ENCODE measurements at places on chromosomes 11 and 22.

DNA sequence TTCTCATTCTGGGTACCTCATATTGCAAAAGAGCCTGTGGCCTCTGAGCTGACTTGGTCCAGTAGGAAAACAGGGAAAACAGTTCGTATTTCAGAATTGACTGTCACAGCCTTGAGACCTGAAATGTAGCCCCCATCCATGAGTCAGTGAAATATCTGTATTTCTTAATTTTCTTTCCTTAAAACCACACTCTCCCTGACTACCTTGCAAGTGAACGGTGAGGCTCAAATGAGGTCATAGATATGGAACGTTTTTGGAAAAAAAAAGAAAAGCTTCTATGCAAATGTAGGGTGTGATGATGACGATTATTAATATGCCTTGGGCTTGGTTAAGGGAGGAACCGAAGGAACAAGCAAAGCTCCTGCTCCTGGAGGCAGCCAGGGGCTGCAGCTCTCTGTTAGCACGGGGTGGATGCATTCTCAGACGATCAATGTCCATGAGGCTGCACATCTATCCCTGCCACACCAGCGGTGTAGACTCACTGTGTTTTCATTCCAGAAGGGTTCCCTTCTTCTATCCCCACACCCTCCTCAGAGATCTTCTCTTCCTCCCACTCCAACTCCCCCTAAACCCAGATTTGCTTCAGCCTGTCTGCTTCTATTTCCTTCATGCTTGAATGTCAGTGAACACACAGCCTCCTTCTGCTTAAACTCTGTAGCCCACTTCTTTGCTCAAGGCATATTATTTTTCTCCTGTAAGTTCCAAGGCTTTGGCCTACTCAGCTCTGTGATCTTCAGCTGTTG lies 29.2 kb upstream of the SCN3B start:
- DNase-seq: no peak

DNA sequence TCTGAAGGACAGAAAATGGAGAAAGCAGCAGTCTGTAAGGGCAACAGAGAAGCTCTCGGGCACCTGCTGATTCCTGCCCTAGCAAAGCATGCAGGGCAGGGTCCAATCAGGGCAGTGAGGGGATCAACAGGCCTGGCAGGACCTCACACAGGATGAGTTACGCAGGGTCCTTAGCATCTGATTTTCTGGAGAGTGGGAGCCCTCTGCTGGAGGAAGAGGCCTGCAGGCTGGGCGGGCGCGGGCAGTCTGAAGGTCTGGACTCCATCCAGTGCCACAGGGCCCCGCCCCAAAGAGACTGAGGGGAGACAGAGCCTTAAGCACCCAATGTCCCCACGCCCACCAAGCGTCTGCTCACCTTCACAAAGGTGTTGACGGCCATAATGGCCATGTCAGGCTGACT lies 28.9 kb downstream of the AP1B1 start:
- no peak for DNase-seq

DNA sequence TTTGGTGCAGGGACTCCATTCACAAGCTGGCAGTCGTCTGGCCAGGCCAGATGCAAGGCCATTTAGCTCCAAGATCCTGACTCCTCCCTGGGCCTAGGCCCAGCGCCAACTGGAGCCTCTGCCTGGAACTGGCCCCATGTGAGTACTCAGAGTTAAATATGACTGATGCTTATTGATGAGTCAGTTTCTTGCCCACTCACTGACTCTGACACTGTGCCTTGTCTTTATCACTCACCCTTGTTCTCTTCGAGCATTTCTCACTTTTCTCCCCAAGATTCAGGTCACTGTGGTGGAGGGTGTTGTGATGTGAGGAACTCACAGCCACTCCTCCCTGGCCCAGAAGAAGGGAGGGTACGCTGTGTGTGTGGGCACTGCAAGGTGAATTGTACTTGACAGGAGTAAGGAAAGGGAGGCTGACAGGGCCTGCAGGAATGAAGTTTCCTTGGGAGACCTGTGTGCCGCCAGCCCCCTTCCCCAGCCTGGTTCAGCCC lies 23.2 kb upstream of the ST3GAL4 start:
- DNase-seq: no peak

DNA sequence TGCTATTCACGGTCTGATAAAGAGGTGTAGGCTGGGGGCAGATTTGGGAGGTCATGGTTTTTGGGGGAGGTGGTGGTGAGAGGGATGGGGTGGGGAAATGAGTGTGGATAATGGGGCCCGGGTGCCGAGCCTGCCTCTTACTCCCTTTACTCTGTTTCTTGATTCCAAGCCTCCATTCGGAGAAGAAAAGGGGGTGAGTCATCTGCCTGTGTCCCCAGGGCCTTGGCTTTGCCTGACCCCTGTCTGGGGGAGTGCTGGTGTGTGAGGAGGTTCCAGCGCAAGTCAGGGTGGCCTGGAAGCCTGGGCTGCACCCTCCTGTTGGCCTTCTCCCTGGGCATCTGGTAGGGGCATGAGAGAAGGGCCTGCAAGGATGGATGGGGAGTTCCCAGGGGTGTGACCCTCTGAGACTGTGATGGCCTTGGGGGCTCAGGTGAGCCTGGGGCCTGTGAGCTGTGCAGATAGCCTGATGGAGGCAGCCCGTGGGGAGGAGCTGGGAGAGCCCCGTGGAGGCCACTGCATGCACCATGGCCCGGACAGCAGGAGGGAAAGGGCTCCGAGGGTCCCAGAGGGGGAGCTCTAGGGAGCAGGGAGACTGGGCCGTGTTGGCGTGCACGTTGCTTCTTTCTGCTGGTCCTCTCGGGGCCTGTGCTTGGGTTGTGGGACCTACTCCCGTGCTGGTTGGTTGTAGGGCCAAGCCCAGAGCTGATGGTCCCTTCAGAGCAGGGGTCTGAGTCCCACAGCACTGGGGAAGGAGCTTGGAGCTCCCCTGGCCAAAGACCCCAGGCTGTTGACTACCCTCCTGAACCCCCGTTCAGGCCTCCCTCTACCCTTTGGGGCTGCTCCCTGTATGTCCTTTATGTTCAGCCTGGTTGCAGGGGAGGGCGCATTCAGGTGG lies 26.3 kb upstream of the ACR start:
- no peak for DNase-seq

- DNase-seq: no peak
These were observed 7.3 kb downstream of the PACSIN2 start for GRCh38 chr22:43007519-43008102.

- peak; percentile 45 for DNase-seq
These were observed at the start of gene PLAAT5 for GRCh38 chr11:63490551-63491239. Gene PLAAT5, minus strand, starts transcription at chr11:63491167. Its CDS starts 133 bp downstream, at chr11:63491034.

GRCh38 chr11:46407635-46408034 lies 16.1 kb upstream of the CHRM4 start:
- no peak for DNase-seq

- DNase-seq: no peak
These were observed at the start of gene ACCSL for GRCh38 chr11:44047931-44048431. Gene ACCSL, plus strand, starts transcription at chr11:44047981. Its CDS starts 56 bp downstream, at chr11:44048037.

DNA sequence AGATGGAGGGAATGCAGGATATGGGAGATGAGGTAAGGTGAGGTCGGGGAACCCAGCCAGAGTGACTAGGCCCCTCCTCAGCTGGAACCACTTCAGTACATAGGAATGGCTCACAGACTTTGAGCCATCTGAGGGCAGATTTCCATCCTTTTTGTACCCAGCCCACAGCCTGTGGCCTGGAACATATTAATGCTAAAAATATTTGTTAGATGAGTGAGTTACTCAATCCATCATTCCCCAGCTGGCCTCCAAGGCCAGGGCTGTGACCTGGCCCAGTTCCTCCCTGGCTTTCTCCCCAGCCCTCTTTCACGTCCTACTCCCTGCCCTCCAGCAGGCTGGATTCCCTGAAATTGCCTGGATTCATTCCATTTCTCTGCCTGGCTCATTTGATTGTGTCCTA lies 57.2 kb upstream of the PRDM11 start:
- DNase-seq: no peak

- no peak for DNase-seq
These were observed 19.5 kb downstream of the LHFPL7 start for GRCh38 chr22:24926849-24927579.

DNA sequence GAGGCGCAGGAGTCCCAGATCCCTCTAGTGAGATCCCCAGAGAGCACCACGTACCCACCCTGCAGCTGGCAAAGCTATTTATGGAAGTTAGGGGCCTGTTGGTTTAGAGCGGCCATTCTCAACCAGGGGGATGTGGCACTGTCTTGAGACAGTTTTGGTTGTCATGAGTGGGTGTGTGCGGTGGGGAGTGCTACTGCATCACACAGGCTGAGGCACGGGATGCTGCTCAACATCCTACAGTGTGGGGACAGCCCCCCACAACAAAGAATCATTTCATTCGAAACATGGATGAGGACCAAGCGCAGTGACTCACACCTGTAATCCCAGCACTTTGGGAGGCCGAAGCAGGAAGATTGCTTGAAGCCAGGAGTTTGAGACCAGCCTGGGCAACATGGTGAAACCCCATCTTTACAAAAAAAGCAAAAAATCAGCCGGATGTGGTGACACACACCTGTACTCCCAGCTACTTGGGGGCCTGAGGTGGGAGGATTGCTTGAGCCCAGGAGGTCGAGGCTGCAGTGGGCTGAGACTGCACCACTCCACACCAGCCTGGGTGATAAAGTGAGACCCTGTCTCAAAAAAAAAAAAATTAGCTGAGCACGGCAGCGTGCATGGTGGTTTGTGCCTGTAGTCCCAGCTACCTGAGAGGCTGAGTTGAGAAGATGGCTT lies 28.2 kb downstream of the GGT5 start:
- no peak for DNase-seq

- no peak for DNase-seq
These were observed 35.1 kb downstream of the RRP8 start for GRCh38 chr11:6568191-6568918.

DNA sequence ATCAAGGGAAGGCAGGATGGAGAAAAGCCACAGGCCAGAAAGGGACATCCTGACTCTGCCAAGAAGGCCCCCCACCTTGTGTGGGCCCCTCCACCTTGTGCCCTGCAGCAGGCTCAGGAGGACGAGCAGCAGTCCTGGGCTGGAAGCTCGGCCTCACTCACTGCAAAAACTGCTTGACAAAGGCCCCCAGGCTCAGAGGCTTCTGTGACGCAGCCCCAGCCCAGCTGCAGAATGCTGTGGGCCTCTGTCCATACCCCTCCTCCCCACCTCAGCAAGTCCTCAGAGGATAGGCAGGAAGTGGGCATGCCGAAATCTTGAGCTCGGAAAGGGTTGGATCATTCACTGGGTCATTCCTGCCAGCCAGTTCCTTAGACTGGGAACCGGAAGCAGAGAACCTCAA lies 61.9 kb downstream of the NRXN2 start:
- DNase-seq: no peak

Data from activated T-cell treated with anti-CD3 and anti-CD28 coated beads, Interleukin-2, amount 50 U/mL, for 1 hour (primary cell).